Stimulated activated naive CD4-positive, alpha-beta T cell (primary cell): ENCODE measurements at places on chromosomes 2 and 18.

- no peak for DNase-seq
These were observed 185.5 kb upstream of the NRP2 start for GRCh38 chr2:205496772-205497171.

- DNase-seq: no peak
These were observed 61.7 kb downstream of the LDLRAD4 start for GRCh38 chr18:13280070-13280795.

DNA sequence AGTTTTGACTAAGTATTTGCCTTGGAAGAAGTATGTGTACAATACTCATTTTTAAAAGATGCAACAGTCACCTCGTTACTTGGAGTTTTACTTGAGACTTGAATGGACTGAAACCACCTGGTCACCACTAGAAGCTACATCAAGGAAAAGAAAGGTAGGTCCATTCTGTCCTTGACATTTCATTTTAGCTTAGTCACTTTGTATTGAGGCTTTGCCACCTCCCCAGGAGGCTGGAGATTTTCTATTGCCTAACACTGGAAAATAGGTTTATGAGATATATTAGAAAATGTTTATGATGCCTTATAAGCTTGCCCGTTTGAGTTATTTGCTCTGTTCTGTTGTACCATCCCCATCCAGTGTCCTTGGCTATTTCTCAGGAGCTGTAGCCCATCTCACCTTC is 107.9 kb upstream of the ETAA1 start:
- DNase-seq: no peak

- no peak for DNase-seq
These were observed 643.3 kb downstream of the BCL11A start for GRCh38 chr2:59910166-59910565.

DNA sequence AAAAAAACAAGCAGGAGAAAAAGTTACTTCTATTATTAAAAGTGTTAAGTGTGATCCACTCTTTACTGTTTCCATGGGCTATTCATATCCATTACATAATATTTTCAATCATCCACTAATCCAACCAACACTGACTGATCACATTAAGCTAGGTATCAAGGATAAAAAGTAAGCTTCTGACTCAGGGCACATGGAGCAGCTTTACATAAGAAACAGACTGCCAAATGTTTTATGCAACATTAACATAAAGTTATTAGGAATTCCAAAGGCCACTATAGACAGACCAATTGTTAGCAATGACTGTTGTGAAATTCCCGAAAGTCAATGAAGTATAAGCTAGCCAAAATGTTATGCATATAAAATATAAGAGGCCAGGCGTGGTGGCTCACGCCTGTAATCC is 277.6 kb downstream of the ZEB2 start:
- no peak for DNase-seq

- no peak for DNase-seq
These were observed 117.0 kb downstream of the MGAT5 start for GRCh38 chr2:134370655-134371445.

DNA sequence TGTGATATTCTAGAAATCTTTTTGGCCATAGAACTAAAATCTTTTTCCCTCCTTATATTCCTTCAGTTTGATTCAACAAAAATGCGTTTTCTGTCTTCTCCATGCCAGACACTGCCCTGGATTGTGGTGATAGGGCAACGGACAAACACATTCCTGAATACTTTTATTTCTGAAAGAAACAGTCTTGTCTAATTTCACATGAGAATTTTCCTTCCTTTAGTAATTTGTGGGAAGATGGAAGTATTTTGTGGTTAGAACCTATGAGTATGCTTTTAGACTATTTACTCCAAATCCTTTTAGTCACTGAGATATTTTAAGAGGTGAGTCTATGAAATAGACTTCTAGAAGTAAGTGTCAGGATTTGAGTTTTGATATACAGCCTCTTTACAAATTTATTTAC is 49.6 kb downstream of the COL5A2 start:
- DNase-seq: no peak

GRCh38 chr2:158091647-158092046 is 10.0 kb upstream of the UPP2 start:
- no peak for DNase-seq

- no peak for DNase-seq
These were observed 4.4 kb downstream of the XRCC5 start for GRCh38 chr2:216113572-216113971.

DNA sequence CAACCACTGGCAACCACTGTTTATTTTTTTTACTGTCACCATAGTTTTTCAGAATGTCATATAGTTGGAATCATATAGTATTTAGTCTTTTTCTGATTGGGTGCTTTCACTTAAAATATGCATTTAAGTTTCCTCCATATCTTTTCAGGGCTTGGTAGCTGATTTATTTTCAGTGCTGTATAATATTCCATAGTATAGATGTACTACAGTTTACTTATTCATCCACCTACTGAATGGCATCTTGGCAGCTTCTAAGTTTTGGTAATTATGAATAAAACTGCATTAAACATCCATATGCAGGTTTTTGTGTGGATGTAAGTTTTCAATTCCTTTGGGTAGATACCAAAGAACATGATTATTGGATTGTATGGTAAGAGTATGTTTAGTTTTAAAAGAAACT is 23.0 kb downstream of the CFAP221 start:
- no peak for DNase-seq

DNA sequence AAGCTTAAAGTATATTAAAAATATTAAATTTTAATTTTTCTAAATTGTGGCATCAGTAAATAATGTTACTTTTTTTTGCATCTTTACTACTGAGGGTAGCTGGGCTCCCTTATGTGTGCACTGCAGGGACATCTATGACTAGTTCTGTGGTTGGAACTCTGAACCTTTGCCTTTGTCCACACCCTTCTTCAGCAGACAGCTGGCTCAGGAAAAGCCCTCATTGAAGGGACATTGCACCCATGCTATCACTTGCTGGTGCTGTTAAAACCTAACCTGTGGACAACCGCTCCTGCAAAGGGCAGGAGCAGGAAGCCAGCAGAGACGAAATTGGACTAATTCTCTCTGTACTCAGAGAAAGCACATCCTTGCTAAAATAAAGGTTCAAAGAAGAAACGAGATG is 30.1 kb downstream of the MOCOS start:
- no peak for DNase-seq

DNA sequence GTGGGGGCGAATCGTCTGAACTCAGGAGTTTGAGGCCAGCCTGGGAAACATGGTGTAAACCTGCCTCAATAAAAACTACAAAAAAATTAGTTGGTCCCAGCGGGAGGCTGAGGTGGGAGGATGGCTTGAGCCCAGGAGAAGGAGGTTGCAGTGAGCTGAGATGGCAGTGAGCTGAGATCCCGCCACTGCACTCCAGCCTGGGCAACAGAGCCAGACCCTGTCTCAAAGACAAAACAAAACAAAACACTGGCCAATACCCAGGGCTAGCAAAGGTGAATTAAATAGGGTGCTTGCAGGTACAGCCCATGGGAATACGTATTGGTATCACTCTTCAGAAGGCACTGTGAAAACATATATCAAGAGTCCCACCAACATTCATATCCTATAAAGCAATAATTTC is 7.0 kb downstream of the ITSN2 start:
- DNase-seq: no peak

- DNase-seq: no peak
These were observed 344.1 kb downstream of the CNTNAP5 start for GRCh38 chr2:124369181-124369580.

GRCh38 chr18:27715751-27716150 is 461.2 kb downstream of the CDH2 start:
- no peak for DNase-seq
